ENCODE measurements at places on chromosomes 4 and X.

DNA sequence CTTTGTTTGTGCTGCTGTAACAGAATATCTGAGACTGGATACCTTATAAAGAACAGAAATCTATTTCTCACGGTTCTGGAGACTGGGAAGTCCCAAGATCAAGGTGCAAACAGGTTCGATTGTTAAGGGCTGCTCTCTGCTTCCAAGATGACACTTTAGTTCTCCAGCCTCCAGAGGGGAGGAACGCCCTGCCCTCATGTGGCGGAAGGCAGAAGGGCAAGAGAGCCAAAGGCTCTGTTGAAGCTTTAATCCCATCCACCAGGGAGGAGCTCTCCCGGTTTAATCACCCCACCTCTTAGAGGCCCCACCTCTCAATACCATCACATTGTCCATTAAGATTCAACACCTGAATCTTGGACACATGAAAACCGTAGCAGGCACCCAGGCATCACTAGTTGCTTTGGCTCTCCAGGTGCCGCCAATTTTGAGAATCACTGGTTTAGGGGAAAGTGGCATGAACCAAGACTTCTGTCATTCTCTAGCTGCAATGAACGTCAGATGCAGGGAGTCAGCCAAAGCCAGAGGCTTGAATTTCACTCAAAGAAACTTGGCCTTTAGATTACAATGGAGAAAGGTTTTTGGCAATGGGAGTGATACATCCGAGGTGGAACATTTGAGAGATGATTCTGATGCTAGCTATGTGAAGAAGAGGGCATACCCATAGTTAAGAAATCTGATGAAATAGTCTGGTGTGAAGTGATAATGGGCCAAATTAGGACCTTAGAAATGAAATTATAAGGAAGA is 15.7 kb downstream of the FHL1 start:
- DNase-seq = no peak

- DNase-seq = no peak
These were observed 101.9 kb downstream of the MAB21L2 start for GRCh38 chr4:150683775-150684350.

- DNase-seq = no peak
These were observed 240.3 kb downstream of the IL1RAPL2 start for GRCh38 chrX:104806346-104806745.

DNA sequence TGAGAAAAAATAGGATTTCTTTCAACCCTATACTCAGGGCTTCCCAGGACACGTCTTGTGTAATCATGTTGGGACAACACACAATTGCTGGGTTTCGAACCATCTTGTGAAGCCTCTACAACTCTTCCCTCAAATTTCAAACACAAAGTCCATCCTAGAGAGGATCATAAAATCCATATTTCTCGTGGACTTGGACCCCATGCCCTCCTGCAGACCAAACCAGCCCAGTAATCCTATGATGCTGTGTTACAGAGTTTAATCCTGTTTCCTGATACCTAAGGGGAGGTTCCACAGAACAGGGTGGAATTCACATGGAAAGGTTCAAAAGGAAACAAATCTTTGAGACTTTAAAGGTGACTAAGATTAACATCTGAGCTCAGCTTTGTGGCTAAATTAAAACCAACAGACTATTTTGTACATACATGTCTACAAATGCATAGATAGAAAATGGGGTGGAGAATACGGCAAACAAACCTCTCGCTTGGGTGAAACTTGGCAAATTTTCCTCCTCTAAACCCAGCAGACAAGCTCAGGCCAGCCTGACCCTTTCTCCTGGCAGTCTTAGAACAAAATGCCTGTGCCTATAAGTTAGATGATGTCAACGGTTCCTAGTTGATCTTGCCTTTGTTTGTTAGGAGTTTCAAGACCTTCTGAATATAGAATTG is 38.1 kb downstream of the EGFL6 start:
- no peak for DNase-seq

DNA sequence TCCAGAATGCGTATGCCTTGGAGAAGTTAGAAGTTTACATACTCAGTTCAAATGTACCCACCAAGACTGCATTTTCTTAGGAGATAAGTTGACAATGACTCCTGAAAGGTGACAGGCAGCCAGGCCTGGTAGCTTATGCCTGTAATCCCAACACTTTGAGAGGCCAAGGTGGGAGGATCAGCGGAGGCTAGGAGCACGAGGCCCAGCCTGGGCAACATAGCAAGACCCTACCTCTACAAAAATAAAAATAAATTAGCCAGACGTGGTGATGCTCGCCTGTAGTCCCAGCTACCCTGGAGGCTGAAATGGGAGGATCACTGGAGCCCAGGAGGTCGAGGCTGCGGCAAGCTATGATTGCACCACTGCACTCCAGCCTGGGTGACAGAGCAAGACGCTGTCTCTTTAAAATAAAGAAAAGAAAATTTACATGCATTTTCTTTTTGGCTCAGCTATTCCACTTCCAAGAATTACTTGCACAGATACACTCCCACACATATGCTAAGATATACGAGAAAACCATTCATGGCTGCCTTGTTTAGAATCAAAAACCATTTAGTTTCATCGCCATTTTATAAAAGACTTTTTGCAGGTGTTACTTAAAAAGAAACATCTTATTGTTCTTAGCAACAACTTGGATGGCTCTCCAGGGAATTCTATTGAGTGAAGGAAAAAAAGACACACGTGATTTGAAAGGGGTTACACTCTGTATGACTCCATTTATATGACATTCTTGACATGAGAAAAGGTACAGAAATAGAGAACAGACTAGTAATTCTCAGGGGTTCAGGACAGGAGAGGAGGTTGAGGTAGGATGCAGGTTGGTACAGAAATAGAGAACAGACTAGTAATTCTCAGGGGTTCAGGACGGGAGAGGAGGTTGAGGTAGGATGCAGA is 66.3 kb downstream of the DHRSX start:
- no peak for DNase-seq

DNA sequence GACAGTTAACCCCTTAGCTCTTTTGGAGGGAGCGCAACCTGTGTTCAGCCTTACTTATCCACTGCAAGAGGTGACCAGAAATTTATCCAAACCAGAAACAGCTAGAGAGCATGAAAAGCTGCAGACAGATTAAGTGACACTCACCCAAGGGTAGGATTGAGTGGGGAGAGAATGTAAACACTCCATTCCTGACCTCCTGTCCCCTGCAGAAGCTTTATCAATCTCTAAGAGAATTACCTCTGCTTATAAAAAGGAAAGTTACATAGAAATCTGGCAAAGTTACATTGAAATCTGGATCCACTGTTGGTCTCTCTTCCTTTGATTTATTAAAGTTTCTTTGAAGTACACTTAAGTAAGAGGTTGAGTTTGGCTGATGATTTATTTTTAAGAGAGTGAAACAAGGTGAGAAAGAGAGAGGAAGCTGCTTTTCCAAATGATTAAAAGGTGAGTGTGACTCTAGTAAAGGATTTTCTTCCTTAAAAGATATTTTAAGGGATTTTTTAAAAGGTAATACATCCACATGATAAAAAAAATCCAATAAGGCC is 112.3 kb downstream of the ANAPC4 start:
- DNase-seq = no peak

DNA sequence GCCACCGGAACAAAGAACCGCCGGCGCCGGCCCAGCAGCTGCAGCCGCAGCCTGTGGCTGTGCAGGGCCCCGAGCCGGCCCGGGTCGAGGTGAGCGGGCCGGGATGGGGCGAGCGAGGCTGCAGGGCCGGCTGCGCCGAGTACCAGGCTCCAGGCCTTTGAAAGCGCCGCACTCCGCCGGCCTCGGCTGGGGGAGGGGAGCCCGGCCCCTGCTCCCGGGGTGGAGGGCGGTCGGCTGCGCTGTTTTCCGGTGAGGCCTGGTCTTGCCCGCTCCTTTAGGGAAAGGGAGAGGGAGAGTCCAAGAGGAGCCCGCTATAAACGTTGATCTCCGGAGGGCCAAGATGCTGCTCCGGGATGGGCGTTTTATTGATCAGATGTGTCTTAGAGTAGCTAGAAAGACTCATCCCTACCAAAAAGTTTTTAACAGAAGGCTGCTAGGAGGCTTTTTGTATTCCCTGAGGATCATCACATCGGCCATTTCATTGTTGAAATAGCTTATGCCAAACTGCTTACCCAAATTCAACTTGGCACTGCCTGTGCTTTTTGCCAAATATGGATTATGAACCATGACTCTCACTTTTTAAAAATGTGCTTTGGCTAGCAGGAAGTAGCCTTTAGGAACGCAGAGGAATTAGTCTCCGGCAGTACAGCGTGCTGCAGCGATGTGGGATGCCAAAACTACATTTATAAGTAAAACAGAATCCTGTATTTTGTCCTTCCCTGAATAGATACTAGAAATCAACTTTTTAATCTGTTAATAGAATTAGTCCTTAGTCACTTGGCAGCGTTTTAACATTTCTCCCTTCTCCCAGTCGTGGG is 760 bp downstream of the TMEM165 start:
- no peak for DNase-seq

GRCh38 chr4:80286451-80286850 is 20.0 kb downstream of the FGF5 start:
- DNase-seq = no peak

DNA sequence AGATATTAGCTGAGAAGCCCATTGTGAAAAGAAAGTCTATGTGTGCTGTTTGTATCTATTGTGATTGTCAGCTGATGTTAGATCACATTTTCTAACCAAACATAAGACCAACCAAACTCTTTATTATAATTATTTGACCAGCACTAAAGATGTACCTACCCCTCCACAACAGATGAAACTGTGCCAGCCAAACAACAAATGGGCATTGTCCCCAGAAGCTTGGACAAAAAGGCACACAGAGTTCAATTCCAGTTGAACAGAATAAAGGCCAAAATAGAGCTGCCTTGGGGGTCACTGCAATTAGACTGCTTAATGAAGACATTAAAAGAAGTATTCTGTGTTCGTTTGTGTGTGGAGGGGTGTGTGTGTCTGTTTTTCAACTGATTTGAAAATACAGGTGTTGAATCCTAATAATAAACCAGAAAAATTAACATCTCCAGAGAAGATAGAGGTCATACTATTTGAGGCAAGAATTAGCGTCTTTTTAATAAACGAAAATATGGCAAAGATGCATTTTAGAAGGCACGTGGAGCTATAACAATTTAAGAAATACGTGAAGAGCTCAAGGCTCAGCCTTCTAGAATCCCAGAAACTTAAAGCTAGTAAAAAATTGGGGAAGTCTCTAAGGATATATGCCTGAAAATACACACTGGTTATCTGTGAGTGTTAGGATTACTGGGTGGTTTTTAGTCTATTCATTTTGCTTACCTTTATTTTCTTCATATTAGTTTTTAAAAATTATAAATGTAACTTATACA is 2.2 kb downstream of the SPP1 start:
- no peak for DNase-seq

DNA sequence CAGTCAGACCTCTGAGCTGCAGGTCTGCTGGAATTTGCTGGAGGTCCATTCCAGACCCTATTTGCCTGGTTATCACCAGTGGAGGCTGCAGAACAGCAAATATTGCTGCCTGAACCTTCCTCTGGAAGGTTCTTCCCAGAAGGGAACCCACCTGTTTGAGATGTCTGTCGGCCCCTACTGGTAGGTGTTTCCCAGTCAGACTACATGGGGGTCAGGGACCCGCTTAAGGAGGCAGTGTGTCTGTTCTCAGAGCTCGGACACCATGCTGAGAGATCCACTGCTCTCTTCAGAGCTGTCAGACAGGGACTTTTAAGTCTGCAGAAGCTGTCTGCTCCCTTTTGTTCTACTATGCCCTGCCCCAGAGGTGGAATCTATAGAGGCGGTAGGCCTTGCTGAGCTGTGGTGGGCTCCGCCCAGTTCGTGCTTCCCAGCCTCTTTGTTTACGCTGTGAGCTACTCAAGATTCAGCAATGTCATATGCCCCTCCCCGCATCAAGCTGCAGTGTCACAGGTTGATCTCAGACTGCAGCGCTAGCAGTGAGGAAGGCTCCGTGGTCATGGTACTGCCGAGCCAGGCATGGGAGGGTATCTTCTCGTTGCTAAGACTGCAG is 44.1 kb upstream of the KDR start:
- no peak for DNase-seq

DNA sequence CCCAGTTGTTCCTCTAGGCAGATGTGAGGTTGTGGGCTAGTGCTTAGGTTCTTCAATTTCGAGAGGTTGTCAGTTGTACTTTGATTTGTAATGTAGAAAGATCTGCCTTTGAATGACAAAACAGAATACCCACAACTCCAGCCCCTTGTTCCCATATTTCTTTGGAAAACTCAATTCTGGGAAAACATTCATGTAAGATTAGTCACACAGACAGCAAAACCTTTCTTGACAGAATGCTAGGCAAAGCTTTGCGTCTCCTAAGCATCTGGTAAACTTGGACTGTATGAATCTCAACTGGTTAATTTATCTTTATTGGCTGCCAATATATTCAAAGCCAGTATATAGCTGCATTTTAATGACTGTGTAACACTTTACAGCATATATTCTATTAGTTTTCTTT is 34.9 kb downstream of the NOCT start:
- DNase-seq = no peak

DNA sequence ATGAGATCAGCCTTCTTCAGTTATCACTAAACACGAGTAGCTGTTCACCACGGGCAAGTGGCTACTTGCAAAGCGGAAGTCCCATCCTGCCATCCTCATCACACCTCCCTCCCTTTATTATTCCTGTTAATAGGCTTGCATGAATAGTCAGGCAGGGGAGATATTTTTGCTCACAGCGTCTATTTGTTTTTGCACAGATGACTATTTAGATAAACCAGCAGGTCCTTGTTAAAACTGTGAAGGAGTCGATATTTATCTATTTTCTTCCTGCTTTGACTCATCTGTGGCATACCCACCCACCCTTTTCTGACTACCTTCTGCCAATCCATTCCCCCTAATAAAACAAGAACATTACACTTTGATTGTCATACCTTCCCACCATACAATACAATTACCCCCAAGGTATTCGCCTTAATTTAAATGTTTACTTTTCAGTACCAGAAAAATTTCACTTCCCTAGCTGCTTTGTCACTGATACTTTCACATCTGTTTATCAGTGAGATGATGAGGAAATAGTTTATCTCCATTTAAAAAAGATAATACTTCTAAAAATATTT is 96.6 kb upstream of the BANK1 start:
- peak; percentile 89 for DNase-seq

- peak; percentile 46 for DNase-seq
These were observed at the start of gene ZNF630 for GRCh38 chrX:48071064-48071985. TSS of gene ZNF630 (minus strand) at chrX:48071640. CDS start at chrX:48066886, 4,754 bp downstream.

DNA sequence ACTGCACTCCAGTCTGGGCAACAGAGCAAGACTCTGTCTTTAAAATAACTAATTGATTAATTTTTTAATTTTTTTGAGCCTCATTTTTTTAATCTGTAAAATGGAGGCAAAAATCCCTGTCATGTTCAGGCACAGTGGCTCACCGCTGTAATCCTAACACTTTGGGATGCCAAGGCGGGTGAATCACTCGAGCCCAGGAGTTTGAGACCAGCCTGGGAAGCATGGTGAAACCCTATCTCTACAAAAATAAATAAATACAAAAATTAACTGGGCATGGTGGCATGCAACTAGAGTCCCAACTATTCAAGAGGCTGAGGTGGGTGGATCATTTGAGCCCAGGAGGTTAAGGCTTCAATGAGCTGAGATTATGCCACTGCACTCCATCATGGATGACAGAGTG is 15.4 kb downstream of the AMTN start:
- DNase-seq = no peak

GRCh38 chr4:3802571-3803474 is 36.6 kb downstream of the ADRA2C start:
- DNase-seq = no peak

- DNase-seq = no peak
These were observed 393.5 kb upstream of the GRIA3 start for GRCh38 chrX:122790376-122791095.

All from NCI-H748 treated with DMSO at 0.1 percent for 48 hours (cell line).